Kidney tubule cell (primary cell): ENCODE measurements at places on chromosomes 13 and 19.

DNA sequence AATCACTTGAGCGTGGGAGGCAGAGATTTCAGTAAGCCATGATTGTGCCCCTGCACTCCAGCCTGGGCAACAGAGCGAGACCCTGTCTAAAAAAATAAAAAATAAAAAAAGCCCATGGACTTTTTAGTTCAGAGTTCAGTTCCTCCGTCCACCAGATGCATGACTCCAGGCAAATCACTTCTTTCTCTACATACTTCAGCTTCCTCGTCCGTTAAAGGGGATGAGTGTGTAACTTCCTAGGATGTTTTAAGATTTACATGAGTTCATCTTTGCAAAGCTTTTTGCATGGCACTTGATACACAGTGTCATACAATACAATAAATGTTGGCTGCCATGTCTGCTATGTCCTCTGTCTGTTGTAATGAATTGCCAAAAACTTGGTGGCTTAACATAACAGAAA, 10.0 kb upstream of the FFAR2 start:
- no peak for DNase-seq

GRCh38 chr13:94993616-94994015, 281.3 kb upstream of the SOX21 start:
- DNase-seq = no peak

DNA sequence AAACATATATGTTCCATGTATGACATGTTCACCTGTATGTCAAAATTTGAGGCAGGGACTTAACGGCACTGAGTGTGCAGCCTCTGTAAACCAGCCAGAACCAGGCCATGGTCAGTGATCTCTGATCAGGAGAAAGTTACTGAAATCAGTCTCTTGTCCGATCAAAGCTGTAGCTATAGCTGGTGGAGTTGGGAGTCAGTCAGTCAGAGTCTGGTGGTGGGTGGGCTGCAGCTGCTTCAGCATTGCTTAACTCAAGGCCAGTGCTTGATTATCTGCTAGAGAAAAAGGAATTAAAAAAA, 78.3 kb downstream of the ANKRD10 start:
- DNase-seq = no peak

GRCh38 chr19:36340786-36341372, 38.1 kb downstream of the ZFP14 start:
- DNase-seq = no peak

GRCh38 chr13:112916296-112916695, 52.7 kb upstream of the MCF2L start:
- DNase-seq = no peak
